ENCODE measurements at places on chromosomes 6 and 20.

DNA sequence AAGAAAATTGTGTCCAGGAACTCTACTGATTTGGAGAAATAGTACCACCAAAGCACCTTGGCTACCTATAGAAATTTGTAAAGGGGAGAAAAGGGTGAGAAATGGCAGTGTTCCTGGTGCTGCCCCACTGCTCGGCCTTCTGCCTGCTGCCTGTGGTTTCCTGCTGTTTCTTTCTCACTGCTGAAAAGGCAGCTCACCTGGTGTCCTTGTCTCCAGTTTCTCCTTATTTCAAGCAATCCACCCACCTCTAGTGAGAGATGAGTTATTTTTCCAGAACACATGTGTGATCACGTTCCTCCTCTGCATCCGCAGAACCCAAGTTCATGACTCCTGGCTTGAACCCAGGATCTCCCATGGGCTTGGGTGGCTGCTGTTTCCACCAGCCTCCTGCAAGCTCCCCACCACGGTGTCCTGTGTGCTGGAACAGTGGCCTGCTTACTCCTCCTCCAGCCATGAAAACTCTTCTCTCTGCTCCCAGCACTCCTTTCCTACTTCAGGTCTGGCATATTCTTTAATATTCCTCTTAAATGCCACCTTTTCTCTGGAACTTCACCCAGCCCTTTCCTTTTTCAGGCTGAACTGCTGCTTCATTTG lies 48.9 kb downstream of the ELOVL2 start:
- DNase-seq: no peak

- no peak for DNase-seq
These were observed 146.1 kb downstream of the LMBRD1 start for GRCh38 chr6:69650703-69651102.

DNA sequence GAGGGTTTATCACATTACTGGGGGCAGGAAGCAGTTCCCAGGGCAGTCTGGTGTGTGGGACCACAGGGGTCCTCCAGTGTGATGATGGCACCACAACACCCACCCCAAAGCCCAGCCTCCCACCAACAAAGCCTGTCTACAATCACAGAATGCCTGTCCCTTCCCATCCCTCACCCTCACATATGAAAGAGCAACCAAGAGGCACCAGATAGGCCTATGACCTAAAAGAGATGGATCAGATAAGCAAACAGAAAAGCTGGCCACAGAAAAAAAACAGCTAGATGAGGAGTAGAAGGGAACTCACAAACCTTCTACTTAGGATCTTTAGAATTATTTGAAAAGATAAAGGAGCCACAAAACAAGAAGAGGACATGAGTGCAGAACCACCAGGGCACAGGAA lies 54.3 kb downstream of the SERAC1 start:
- no peak for DNase-seq

- no peak for DNase-seq
These were observed 2.1 kb downstream of the APOBEC2 start for GRCh38 chr6:41055149-41055548.

- DNase-seq: no peak
These were observed 207.5 kb downstream of the ASCC3 start for GRCh38 chr6:100673641-100674040.

- no peak for DNase-seq
These were observed 169.7 kb upstream of the TNFAIP3 start for GRCh38 chr6:137697267-137697938.

GRCh38 chr20:19947611-19948264 lies 69.4 kb upstream of the NAA20 start:
- no peak for DNase-seq

- no peak for DNase-seq
These were observed 10.4 kb upstream of the EIF2S2 start for GRCh38 chr20:34122274-34122980.

- no peak for DNase-seq
These were observed 46.9 kb upstream of the POPDC3 start for GRCh38 chr6:105226598-105227294.

DNA sequence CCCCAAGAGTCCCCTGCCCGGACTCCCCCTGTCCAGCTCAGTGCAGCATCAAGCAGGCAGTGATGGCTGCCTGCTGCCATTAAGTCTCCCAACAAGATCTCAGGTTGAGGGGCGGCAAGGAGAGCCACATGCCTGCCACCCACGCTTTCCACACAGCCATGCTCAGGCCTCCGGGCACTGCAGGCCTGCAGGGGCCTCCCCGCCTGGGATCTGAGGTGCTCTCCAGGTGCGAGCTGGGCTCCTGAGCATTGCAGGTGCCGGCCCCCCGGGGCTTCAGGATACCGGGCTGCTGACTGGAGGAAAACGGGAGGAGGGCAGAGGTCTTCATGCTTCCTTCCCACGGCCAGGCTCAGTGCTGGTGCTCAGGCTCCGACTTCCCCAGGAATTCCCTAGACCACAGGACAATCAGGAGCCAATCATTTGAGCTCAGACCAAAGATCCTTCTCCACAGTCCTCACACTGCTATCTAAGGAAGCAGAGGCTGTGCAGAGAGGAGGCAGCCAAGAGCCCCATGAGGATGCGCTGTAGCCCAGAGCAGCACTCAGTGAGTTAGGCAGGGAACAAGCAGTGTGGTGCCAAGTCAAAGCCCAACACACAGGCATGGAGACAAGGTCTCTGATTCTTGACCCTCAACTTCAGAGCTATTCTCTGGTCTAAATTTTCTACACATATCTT lies 52.7 kb downstream of the PYGB start:
- DNase-seq: no peak
